ENCODE measurements at places on chromosomes 3 and 15. TPM values are rescaled to one million over a fixed set of nuclear protein-coding genes. Genes with fewer than 3 reads are reported as not detected.
A peak's percentile ranks its signal among the peaks of the same experiment; 100 is the strongest.

ZPLD1 gene
- 0.07 TPM for total RNA-seq

GRCh38 chr15:51390966-51391422 is 49.5 kb downstream of the GLDN start:
- no peak overlapping the region for H3K4me3 ChIP-seq
- H3K27me3 ChIP-seq = no peaks in the 10 kb centered on the region
- H3K27ac ChIP-seq = no peak overlapping the region

GRCh38 chr15:68389936-68390817 is 41.8 kb downstream of the ITGA11 start:
- peak; percentile 5 for DNase-seq
- no peak overlapping the region for H3K4me3 ChIP-seq
- no peaks in the 10 kb centered on the region for H3K4me1 ChIP-seq
- H3K27ac ChIP-seq = no peak overlapping the region

GRCh38 chr15:41492597-41493204 is 973 bp upstream of the ITPKA start:
- H3K4me1 ChIP-seq = peaks cover 7% of the 10 kb centered on the region
- H3K27me3 ChIP-seq = no peaks in the 10 kb centered on the region
- peak overlapping the region; percentile 17 for H3K27ac ChIP-seq
- no peak for DNase-seq
- no peaks in the 10 kb centered on the region for H3K36me3 ChIP-seq

DNA sequence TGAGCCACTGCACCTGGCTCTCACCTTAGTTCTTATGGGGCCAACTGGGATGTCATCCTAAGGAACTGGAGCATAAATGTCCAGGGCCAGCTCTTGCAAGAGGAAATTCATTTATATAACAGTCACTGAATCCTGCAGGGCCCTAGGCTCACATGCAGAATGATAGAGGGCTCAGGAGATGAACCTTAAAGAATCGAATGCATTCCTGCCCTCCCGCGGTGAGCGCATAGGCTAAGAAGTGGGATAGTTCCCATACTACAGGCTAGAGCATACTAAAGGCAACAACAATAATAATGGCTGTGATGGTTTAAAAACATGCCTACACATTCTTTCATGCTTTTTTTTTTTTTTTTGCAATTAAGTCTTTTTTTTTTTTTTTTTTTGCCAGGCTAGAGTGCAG is 17.1 kb upstream of the CSRNP1 start:
- H3K4me1 ChIP-seq = no peaks in the 10 kb centered on the region
- H3K36me3 ChIP-seq = no peaks in the 10 kb centered on the region
- no peaks in the 10 kb centered on the region for H3K27me3 ChIP-seq
- H3K4me3 ChIP-seq = no peak overlapping the region
- no peak overlapping the region for H3K27ac ChIP-seq
- DNase-seq = no peak

DNA sequence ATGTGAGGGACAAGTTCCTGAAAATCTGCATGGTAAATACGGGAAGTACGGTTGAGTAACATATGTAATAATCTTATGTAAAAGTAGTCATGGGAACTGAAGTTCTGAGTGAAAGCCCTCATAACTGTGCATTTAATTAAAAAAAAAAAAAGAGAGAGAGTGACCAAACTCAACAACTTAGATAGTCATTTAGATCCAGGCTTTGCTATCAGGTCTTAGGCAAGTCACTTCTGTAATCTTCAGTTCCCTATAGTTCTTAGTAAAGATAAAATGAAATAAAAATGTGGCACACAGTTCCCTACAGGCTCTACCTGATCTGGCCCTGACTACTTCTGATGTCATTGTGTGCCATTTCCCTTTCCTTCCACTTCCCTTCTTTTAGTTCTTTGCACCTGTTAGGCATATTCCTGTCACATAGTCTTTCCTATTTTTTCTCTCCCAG is 15.0 kb downstream of the RNF111 start:
- no peaks in the 10 kb centered on the region for H3K27me3 ChIP-seq
- no peaks in the 10 kb centered on the region for H3K4me1 ChIP-seq
- H3K36me3 ChIP-seq = peaks cover 15% of the 10 kb centered on the region
- H3K27ac ChIP-seq = no peak overlapping the region
- no peak overlapping the region for H3K4me3 ChIP-seq

GRCh38 chr3:13852638-13853009 is 27.2 kb downstream of the WNT7A start:
- H3K27me3 ChIP-seq = no peaks in the 10 kb centered on the region
- H3K36me3 ChIP-seq = no peaks in the 10 kb centered on the region
- H3K27ac ChIP-seq = no peak overlapping the region
- DNase-seq = no peak
- H3K4me1 ChIP-seq = no peaks in the 10 kb centered on the region

Measured in heart left ventricle (tissue), 16 donors.